ENCODE measurements at places on chromosomes 3 and 15.

GRCh38 chr3:102179326-102180177, 255.3 kb upstream of the ZPLD1 start:
- DNase-seq: no peak

DNA sequence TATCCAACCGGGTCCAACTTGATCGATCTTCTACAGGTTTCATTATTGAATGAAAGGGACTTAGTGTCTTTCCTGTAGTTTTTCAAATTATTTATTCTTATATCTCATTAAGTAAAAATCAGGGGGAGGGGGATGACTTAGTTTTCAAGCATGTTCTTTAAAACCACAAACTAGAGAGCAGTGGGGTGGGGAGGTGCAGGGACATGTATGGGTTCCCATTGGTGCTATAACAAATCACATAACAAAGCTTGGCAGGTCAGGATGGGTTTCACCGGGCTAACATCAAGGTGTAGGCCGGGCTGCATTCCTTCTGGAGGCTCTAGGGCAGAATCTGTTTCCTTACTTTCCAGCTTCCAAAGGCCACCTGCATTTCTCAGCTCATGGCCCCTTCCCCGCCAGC, 32.7 kb downstream of the CCNL1 start:
- no peak for DNase-seq

- DNase-seq: no peak
Observed at GRCh38 chr3:141618103-141618910, 119.8 kb upstream of the RNF7 start.

DNA sequence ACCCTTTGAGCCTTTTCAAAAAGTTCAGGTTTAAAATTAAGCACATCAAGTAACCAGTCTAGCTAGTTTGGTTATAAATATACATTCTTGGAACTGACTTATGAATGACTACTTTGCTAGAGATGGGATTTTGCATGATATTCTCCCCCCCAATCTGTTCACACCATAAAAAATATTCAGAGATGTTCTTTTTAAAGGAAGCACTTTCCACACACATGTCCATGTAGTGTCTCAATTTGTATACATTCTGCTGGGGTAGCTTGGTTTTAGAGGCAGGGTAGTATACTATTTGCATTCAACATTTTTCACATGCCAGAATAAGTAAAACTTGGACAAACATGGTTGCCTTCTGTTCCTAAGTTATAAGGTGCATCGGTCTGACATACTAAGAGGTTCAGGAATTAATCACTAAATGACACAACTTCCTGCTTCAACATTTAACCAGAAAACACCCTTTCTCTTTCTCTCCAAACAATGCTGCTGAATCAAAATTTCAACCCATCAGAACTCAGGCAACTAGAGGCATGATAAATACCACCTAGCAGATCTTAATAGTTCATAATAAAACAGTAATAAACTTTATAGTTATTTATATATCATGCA, 57.0 kb downstream of the SUMF1 start:
- DNase-seq: no peak

DNA sequence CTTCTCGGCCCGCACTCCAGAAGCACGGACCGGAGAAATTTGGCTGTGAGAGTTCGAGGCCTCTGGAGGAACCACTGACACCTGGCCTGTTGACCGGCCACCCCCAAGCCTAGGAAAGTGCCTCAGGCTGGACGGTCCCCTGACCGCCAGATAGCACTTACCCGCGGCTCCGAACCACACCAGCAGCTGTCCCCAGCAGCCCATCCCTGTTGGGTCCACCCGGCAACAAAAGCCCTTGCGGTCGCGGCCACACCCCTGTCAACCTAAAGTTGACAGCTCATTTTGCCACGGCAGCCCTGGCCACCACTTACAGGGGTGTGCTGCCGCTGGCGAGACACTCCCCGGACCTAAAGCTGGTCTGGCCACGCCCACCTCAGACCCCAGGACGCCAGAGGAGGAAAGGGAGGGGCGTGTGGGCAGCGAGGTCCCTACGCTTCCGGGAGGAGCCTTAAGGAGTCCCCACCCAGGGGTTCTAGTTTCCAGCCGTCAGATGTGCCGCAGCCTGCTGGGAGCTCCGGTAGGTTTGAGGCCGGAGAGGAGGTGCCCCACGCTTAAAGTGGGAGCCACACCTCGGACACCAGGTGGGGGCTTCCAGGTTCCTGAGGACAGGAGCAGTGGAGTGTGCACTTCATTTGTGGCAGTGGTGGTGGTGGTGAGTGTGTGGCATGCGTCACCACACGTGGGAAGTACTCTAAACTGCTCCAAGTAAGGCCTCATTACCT, at the start of gene LTK:
Gene LTK, minus strand, starts transcription at position 322 of the 722 bp plus-strand sequence. Its CDS starts 118 bp downstream, at position 204.
- DNase-seq: peak; percentile 26

GRCh38 chr15:89898614-89899294, 5.0 kb upstream of the AP3S2 start:
- DNase-seq: peak; percentile 54

DNA sequence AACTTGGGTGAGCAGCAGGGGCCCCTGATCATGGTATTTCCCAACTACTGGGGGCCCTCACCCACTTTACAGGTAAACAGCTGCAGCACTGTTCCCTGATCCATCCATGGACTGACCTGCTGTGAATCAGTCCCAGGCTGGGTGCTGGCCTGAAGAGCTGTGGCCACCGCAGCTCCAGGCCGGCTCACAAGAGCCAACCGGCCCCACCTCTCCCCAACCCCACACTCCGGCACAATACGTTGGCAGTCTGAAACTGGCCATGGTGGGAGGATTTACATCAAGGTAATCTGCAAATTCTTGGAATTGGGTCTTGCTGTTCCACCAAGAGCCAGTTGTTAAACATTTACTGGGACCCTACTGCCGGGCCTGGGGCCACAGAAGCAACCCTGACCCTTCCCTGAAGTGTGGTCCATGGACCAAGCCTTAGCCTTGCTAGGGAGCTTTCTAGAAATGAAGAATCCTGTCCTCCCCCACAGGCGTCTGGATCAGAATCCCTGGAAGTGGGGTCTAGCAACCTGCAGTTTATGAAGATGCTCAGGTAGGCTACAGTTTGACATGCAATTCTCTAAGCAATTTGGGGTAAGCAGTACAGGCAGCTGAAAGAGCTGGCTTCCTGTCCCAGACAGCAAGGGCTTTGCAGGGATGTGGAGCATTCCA, 3.7 kb downstream of the SLC6A20 start:
- DNase-seq: no peak

DNA sequence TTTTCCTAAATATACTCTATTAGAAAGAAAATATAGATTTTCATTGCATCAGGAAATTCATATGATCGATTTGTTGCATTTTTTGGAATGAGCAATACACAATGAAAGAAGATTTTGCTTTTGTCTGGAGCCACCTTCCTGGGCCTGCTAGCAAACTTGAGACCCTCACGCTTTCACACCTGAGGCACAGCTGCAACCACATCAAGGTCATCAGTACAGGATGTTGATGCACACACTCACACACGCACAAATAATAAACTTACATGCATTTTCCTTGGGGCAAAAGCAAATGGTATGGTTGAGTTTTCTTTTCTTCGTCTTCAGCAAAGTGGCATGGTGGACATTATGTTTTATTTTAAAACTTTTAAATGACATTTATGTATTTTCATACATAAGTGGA, 64.8 kb upstream of the SATB1 start:
- DNase-seq: peak; percentile 27

GRCh38 chr3:47515864-47516319, 2.4 kb upstream of the ELP6 start:
- DNase-seq: no peak

DNA sequence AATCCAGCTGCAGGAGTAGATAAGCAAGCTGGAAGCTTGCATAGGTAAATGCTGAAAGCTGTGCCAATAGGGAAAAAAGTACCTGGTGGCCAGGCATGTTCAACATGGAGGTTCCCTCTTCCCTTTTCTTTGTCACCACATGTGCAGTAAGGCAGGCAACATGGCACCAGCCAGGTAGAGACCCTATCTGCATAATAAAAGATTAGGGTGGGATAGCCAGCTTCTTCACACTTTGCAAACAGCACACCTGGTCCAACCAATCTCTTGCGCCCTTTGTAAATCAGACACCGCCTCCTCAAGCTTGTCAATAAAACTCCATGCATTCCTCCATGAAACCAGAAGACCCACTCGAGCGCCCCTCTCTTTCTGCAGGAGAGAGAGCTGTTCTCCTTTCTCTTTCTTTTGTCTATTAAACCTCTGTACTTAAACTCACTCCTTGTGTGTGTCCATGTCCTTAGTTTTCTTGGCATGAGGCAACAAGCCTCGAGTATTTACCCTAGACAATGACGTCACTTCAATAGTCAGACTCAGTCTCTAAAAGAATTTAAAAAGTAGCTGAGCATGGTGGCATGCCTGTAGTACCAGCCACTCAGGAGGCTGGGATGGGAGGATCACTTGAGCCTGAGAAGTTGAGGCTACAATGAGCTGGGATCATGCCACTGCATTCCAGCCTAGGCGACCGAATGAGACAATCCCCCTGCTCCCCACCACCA, 256.3 kb downstream of the SCAPER start:
- no peak for DNase-seq

- no peak for DNase-seq
Observed at GRCh38 chr15:101470548-101471239, 18.8 kb downstream of the PCSK6 start.

GRCh38 chr3:193851941-193852674, 259.1 kb downstream of the OPA1 start:
- DNase-seq: no peak

DNA sequence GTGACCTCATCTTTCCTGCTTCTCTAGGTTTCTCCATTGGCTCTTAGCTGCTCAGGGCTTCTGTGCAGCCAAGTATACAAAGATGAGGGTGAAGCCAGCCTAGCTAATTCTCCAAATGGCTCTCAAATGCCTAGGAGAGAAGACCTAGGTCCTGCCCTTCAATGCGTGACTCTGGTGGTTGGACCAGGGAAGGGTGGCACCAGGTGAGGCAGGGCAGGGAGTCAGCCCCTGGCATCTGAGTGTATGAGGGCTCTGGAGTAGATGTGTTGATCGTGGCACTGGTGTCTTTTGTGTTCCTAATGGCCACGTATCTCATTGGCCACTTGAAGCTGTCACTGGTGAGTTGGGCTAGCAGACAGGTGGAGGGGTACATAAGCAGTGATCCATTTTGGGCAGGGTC, 59.8 kb downstream of the PDIA5 start:
- DNase-seq: no peak

DNA sequence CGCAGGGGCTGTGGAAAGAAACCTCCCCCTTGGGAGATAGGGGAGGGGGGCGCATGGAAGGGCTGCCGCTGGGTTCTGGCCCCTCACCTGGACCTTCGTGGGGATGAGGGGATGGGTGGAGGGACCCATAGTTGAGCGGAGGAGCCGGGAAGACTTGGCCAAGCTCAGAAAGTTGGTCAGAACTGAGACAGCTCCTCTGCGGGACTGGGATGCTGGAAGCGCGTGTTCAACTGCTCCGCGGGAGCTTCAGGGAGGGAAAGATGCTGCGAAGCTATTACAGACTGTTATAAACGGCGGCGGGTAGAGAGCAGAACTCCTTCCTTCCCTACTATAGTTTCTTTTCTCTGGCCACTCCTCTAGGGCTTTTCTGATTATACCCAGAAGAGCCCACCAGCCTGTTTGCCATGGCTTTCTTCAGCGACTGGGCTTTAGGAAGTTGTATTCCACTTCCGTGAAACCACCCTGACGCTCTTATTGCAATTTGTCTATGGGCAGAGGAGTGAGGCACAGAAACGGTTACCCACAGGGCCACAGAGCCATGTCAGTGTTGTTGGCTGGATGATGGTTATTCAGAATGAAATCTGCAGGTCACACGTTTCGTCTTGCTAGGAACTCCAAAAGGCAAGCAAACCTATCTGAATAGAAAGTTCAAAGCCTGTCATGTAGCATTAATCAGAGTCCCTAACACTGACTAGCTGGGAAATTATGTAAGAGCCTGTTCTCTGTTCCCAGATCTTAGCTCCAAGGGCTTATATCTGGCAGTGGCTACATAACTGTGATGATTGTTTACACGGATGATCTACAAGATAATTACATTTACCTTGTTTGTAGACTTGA, 1.1 kb downstream of the SYNPR start:
- no peak for DNase-seq

- DNase-seq: no peak
Observed at GRCh38 chr3:39513791-39514369, 46.4 kb downstream of the MOBP start.

DNA sequence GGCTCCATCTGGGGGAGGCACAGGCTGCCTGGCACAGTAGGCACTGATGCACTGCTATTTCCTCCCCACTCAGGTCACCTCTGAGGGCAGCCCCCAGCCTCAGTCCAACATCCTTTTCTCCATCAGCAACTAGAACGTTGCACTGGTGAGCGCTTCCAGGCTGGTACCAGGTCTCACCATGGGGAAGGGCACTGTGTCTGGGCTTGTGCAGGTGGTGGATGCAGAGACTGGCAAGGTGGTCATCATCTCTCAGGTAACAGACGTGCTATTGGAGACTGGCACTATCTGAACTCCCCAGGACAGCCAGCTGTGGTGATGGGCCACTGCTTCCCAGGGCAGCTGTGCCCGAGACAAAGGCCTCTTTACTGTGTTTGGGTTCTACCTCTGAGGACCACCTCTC, 8.3 kb upstream of the TXNRD3 start:
- no peak for DNase-seq

GRCh38 chr3:32934150-32934742, 17.2 kb upstream of the CCR4 start:
- no peak for DNase-seq

DNA sequence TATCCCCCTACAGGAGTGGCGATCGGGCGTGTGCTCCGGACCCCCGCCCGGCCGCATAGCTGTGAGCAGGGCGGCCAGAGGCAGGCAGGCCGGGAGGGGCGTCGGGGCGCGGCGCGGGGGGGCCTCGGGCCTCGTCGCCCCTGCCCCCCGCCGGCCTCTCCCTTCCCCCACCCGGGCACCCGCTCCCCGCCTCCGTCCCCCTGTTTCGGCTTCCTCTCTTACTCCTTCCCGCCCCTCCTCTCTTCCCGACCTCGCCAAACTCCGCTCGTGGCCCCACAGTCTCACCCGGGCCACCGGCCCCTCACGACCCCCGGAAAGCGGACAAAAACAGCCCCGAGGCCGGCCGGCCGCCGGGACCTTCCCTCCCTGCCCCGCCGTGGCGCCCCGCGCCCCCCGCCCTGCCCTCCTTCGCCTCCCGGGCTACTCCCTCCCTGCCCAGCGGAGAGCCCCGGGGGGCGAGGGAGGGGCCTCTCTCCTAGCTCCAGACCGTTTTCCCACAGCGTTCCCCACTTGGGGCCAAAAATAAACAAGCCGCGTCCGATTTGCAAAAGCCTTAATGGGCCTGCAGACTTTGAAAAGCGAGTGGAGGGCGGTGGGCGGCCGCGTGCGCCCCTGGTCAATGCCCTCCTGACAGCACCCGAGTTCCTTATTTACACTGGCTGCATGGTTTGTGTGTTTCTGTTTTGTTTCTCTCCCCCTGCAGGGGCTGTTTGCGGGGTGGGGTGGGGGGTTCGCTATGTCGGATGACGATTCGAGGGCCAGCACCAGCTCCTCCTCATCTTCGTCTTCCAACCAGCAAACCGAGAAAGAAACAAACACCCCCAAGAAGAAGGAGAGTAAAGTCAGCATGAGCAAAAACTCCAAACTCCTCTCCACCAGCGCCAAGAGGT, 1.0 kb downstream of the UBE2E1 start:
- DNase-seq: peak; percentile 18
